Activated CD4-positive, CD25-positive, alpha-beta regulatory T cell treated with anti-CD3 and anti-CD28 coated beads, Interleukin-2, amount 50 U/mL, for 72 hours (primary cell): ENCODE measurements at places on chromosomes 16 and 17.

GRCh38 chr16:78506367-78507193 is 407.1 kb downstream of the WWOX start:
- DNase-seq, result no peak

- no peak for DNase-seq
These were observed 251.6 kb upstream of the FOXF1 start for GRCh38 chr16:86258713-86259112.

DNA sequence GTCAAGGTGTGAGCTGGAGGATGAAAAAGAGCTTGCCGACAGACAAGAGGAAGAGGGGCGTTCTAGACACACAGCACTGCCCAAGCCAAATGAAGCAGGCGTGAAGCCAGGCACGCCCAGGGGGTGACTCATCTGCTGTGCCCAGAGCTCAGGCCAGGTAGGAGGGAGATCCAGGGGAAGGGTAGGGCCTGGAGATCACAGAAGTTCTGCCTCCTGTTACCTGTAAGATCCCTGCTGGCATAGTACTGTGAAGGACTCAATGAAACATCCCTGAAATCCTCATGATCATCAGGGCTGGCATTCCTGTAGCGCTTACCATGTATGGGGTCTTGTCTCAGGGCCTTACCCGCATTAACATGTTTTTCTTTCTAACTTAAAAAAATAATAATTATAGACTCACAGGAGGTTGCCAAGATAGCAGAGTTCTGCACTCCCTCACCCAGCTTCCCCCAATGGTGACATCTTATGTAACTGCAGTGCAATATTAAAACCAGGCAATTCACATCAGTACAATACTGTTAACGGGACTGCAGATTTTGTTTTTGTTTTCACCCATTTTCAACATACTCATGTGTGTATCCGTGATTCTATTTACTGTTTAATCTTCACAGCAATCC is 158.6 kb downstream of the XYLT1 start:
- DNase-seq, result no peak

GRCh38 chr17:50026837-50027171 is 29.1 kb upstream of the ITGA3 start:
- DNase-seq, result peak; percentile 88

DNA sequence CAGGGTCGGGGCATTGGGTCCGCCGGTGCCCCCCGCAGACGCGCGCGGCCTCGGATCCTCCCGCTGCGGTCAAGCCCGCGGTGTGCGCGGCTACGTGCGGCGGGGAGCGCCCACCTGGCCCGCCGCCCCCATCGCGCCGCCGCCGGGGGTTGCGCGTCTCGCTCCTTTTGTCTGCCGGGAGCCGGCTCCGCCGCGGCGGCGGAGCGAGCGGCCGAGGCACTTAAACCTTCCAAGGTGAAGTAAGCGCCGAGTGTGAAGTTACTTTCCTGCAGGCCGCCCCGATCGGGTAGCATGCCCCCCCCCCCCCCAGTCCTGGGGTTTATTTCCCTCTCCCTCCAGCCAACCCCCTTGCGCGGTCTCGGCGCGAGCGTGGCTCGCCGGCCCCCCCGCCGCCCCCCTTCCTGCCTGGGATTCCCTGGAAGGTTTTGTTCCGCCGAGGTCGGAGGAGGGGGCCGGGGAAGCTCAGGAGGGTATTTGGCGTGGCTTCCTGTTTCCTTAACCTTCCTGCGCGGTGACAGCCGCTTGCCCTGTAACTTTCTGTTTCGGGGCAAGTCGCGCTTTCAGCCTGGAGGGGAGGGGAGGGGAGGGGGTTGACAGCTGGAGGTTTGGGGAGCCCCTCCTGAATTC is 56.6 kb upstream of the GSE1 start:
- DNase-seq, result peak; percentile 45

- DNase-seq, result no peak
These were observed 181.9 kb downstream of the SNX29 start for GRCh38 chr16:12158428-12158827.

- no peak for DNase-seq
These were observed 92.9 kb downstream of the TMEM132E start for GRCh38 chr17:34672176-34672785.

DNA sequence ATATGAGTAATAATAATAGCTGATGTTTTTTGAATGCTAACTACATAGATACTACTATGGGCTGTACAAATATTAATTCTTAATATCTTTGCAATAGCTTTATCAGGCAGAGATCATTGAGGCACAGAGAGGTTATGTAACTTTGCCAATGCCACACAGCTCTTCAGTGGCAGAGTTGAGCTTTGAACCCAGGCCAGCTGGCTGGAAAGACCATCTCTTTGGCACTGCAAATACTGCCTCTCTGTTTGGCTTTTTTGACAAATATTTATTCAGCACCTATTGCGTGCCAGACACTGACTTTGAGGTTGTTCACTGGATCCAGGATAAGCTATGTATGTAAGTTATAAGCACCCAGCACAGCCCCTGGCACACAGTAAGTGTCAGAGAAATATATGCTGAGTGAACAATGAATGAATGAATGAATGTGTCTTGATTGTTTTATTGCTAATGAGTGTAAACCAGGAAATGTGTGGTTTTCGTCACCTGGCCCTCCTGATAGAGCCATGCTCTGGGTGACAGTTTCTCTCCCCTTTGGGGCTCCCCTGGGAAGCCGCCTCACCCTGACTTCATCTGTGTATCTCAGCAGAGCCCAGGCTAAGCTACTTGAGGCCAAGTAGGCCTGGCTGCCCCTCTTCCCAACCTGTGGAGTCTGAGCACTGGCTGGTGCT is 2.5 kb downstream of the AQP8 start:
- DNase-seq, result no peak

DNA sequence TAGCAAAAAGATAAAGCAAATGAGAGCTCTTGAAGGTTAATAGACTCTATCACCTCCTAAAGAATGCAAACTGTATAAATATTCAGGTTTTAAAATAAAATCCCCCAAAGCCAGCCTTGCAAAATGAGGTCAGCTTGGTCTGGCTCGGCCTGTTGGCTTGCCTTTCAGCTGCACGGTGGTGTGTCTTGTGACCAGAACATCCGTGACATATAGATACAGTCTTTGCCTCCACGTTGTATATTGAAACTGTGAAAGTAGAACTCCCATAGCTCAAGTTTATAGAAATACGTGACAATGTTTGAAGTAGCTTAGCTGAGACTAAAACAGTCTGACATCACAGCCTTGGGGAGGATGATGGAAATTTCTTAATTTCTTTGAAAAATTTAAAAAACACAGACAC is 236.6 kb upstream of the MYOCD start:
- DNase-seq, result no peak

GRCh38 chr16:66534376-66534799 is 15.5 kb downstream of the TK2 start:
- DNase-seq, result no peak

DNA sequence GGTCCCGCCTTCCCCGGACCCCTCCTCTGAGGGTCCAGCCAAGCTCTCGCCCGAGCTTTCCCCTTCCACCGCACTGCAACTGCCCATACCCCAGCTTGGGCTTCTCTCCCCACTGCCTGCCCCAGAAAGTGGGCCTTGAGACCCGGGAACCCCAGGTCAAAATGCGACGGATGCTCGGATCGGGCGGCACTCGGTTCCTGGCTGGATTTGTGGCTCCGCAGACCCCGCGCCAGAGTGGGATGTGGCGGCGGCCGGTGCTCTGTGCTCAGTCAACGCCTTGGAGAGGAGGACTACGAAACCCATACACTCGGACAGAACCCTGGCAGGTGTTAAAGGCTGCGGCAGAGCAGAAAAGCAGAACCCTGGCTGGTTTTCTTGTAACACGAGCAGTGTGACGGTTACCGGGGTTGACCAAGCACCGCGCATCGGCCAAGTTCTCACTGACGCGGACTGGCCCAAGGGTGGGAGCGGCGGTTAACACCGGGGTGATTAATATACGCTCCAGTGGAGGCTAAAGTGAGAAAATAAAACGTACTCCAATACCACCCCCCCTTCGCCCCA is 885 bp upstream of the SLFN13 start:
- no peak for DNase-seq

GRCh38 chr17:61002316-61002736 is 324.7 kb downstream of the BCAS3 start:
- no peak for DNase-seq

DNA sequence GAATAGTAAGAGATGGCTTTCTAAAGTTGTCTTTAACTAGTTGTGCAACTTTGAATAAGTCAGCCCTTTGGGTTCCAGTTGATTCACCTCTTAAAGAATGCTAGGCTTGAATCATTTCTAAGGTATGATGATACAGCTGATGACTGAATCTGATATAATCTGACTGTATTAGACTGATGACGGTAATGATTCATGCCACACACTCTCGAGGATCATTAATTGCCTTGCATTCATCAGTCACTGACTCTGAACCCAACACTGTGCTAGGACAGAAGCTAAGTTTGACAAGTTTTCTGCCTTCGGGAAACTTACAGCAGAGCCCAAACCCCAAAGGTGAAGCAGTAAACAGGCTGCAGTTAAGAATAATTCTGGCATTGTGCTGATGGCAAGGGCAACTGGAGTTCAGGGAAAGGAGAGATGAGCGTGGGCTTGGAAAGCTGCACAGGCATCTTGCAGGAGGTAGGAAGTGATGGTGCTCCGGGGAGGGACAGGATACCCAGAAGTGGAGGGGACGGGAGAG is 25.8 kb downstream of the ASIC2 start:
- DNase-seq, result no peak

DNA sequence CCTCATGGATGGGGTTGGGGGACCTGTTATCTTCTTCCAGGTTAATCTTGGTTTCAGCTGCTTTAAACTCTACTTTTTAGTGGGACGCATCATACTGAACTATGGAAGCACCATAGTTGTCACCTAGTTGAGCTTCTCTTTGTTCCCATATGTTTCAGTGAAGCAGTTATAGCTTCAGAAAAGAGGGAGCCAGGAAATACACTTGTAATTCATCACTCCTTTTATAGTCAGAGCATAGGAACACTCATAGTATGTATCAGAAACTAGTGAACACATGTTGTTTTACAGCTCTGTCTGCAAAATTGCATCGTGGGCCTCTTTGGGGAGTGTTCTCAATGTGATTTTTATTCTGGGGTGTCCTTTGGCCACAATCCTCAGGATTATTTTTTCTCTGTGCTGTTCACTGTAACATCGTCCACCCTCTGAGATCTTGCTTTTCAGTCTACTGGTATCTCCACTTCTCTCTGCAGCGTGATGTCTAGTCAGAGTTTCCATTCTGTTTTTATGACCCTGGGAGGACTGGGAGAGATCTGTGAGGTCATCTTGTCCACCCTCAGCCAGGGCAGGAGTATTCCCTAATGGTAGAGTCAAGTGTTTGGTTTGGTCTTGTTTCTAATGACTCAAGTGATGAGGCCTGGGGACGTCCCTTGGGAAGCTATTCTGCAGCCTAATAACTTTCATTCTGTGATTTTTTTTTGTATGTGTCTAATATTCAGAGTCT is 585.4 kb downstream of the WWOX start:
- DNase-seq, result no peak

- no peak for DNase-seq
These were observed 266.3 kb downstream of the FOXL1 start for GRCh38 chr16:86844695-86845094.

- DNase-seq, result no peak
These were observed 42.7 kb downstream of the XPO6 start for GRCh38 chr16:28168991-28169554.

- no peak for DNase-seq
These were observed 561 bp upstream of the HERPUD1 start for GRCh38 chr16:56931271-56931891.

DNA sequence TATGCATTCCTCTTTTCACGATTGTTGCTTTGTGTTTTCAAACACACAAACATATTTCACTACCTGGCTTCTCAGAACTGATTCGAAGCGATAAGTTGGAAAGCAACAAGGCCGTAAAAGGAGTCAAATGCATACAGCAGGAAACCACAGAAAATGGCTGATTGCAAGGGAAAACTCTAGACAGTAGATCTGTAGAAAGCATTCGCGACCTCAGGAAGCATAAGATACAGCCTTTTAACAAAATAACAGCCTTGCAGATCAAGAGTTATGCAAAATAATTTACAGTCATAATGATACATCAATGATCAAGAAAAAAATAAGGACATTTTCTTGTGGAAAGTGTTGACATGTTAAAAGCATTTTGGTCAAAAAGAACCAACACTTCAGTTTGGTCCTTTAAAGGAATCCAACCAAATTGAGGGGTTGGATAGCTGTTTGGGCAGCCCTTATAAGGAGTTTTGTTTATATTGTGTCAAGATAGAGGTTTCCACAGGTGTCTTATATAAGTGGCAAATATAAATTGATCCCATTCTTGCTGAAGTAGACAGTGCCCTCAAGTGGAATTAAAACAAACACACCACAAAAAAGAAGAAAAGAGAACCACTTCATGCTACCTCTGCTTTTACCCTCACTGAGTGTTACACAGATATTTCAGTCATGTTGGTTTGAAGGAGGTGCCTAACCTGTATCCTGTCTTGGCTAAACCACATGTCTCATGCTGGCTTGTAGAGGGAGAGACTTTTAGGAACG is 5.5 kb downstream of the CYLD start:
- no peak for DNase-seq

DNA sequence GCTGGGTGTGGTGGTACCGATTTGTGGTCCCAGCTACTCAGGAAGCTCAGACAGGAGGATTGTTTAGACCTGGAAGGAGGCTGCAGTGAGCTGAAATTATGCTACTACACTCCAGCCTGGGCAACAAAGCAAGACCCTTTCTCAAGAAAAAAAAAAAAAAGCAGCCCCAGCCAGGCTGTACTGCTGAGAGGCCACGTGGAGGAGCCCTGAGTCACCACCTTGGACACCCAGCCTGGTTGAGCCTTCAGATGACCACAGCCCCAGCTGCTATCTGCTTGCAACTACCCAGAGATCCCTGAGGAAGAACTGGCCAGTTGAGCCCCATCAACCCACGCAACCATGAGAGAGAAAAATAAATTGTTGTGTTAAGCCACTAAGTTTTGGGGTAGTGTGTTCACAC is 23.6 kb upstream of the GPRC5C start:
- no peak for DNase-seq

DNA sequence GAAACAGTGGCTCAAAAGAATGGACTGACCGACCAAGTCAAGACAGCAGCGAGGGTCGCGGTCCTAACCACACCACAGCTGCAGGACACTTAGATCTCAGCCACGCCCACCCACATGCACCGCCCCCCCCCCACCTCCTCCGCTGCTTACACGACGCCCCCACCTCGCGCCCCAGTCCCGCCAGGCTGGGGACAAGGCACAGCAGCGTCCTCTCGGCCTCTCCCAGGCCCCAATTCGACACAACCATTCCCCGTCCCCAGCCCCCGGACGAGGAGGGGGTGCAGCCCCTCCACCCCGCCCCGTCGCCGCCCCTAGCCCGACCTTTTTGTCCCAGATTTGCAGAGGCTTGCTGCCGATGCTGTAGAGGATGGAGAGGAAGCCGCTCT is 477 bp downstream of the CFAP20 start:
- DNase-seq, result no peak
